ENCODE measurements at places on chromosomes 4 and X.

DNA sequence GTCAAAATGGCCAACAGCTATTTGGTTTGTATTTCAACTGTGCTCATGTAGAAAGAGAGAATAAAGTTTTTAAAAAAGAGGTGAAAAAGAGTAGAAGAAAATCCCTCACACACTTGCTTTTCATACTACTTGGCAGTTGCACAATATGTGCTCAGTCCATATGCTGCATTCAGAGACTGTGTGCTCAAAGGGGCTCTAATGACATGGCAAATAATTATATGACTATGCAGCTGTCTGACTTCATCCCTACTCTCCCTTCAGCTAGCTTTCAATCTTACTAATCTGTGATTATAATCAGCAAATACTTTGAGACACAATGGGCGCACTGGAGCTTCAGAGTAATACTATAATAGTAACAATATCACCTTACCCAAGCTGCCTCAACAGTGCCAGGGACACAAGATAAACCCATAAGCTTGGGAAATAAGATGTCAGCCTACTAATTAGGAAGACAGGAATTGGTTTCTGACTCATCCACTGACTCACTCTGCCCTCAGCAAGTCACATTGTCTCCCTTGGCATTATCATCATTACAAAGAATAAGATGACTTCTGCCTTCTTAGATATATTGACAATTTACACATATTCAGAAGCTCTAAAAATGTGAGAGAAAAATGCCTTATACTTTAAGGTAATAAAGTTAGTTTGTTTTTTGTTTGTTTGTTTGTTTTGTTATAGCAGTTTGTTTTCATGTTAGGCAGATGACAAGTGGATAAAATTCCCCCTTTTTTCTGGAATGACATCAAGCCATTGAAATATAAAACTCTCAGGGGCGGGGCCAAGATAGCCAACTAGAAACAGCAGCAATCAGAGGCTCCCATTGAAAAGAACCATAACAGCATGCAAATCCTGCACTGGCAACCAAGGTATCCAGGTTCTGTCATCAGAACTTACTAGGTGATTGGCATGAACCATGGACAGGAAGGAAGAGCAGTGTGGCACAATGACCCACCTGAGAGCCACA is 311.6 kb downstream of the FAM133A start:
- DNase-seq = peak; percentile 0

GRCh38 chrX:12115377-12115776 is 22.9 kb upstream of the FRMPD4 start:
- peak; percentile 5 for DNase-seq

GRCh38 chrX:122555925-122556324 is 628.2 kb upstream of the GRIA3 start:
- no peak for DNase-seq

DNA sequence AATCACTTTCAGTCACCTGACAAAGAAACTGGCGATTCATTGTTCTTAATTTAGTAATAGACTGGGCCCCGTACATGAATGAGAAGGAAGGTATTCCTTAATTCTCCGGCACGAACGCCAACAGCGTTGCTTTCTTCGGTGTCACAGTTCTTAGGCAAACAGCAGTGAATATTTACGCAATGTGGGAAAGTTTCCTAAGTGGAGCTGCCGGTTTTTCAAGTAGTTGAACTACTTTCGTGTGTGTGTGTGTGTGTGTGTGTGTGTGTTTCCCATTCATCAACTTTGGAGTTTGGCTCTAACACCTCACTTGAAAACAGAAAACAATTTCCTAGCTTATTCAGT is 651 bp downstream of the NXT2 start:
- DNase-seq = peak; percentile 44

Data from Kasumi-1 (cell line).